Stimulated activated CD4-positive, alpha-beta T cell treated with anti-CD3 and anti-CD28 coated beads, Interleukin-4, amount 100 ng/mL, for 24 hours (primary cell): ENCODE measurements at places on chromosomes 13 and 19.

GRCh38 chr19:55673889-55674288 is 1.1 kb upstream of the EPN1 start:
- DNase-seq: no peak

- no peak for DNase-seq
Observed at GRCh38 chr19:15815306-15815705, at the start of gene OR10H1. TSS of gene OR10H1 (minus strand) at chr19:15815664. CDS start at chr19:15808037, 7,627 bp downstream.

DNA sequence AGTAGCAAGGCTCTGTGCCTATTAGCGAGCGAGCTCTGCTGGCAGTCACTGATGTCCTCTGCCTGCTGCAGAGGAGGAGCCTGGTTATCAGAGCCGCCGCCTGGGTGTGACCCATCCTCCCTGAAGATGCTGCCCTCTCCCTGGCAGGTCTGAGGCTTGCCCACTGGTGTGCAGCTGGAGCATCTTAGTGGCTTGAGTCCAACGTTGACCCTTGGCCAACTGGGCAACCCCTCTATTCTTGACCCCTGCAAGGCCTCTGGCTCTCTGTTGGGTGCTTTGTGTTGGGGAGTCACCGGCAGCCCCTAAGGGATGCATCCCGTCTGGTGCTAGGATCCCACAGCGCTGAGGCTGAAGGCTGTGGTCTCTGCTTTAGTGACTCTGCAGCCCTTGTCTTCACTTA is 277.9 kb upstream of the SOX1 start:
- DNase-seq: no peak

GRCh38 chr19:33161201-33161600 is 29.3 kb downstream of the WDR88 start:
- DNase-seq: no peak
